Left hindlimb (tissue), 1 donor: ENCODE measurements at places on chromosomes 7 and 10.

DNA sequence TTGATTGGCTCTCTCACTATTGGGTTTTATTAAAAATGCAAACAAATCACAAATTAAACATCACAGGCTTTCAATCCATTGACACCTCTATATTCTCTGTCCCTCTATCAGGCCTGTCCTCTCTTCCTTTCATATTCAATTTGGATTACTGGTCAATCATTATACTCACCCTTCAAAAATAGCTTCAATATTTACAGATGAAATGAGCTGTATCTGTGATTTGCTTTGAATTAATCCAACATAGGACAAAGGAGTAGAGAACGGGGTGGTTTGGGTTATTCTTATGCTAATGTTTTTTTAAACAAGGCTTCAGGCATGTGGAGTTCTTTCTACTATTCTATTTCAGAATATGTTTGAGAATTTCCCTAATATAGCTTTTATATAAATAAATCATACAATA is 2.3 kb downstream of the TAS2R39 start:
- no peak for DNase-seq

GRCh38 chr10:19651549-19651948 is 164.7 kb upstream of the PLXDC2 start:
- no peak for DNase-seq

GRCh38 chr10:6474871-6475270 is 105.2 kb downstream of the PRKCQ start:
- DNase-seq, result no peak

DNA sequence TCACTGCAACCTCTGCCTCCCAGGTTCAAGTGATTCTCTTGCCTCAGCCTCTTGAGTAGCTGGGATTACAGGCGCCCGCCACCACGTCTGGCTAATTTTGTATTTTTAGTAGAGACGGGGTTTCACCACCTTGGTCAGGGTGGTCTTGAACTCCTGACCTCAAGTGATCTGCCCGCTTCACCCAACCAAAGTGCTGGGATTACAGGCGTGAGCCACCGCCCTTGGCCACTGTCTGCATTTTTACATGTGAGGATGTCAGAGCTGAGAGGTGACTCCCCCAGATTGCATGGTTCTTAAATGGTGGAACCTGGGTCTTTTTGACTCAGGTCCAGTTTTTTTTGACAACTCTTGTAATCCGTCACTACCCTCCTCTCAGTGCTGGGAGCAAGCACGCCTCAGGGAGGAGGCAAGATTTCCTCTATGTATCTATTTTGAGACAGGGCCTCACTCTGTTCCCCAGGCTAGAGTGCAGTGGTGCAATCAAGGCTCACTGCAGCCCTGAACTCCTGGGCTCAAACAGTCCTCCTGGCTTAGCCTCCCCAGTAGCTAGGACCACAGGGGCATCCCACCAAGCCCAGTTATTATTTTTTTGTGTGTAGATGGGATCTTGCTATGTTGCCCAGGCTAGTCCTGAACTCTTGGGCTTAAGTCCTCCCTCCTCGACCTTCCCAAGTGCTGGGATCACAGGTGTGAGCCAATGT is 1.2 kb upstream of the SRRT start:
- no peak for DNase-seq
